NCI-H2107 (cell line): ENCODE measurements at places on chromosomes 6 and 20.

- no peak for DNase-seq
Observed at GRCh38 chr6:136011475-136011874, 160.0 kb downstream of the PDE7B start.

DNA sequence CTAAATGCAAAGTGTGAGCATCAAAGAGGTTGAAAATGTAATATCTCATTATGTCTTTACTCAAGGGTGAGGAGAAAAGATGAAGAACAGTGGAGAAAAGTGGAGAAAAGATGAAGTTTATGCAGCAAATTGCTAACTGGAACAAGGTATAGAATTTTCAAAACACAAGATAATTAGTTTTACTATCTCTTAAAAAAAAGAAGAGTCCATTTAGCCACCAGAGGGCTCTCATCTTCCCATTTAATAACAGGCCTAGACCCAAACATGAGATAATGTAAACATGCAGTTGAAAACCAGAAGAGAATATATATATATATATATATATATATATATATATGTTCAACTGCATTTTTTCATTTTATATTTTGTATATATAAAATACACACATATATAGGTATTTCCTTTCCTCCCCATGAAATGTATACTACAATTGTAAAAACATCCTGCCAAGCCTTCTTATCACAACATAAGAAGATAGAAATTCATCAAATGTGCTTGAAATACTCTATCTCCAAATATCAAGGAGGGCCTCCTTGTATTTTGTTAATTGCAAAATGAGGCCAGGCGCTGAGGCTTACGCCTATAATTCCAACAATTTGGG, 78.4 kb downstream of the ADTRP start:
- DNase-seq = no peak

DNA sequence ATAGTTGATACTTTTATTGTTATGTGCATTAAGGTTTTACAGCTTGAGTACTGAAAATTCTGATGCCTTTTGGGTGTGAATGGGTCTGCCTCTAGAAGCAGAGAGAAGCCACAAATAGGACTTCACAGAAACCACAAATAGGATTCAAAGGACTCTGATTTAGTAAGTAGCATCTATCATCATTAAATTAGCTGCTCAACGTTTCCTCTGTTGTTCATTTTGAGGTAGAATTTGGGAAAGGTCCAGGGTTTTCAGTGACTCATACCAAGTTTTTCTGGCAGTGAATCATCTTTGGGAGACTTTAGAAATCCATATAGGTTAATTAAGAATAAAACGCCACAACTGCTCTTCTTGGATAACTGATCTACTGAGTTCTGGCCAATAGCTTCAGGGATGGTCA, 105.1 kb downstream of the PHF3 start:
- DNase-seq = no peak

DNA sequence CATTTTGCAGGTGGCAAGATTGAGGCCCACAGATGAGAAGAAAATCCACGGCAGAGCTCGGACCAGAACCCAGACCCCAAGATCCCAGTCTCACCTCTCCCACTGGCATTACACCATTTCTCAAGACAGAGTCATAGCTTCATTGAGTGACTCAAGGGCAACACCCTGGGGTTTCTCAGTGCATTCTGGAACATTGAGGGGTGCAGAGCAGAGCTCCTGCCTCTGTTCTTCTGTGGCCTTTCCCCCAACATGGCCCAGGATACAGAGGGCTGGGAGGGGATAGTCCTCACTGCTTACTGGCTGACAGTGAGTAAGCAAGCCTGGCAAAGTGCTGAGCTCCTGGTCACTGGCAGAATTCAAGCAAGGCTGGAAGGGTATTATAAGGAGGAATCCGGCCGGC, 74.0 kb downstream of the MDGA1 start:
- DNase-seq = no peak

DNA sequence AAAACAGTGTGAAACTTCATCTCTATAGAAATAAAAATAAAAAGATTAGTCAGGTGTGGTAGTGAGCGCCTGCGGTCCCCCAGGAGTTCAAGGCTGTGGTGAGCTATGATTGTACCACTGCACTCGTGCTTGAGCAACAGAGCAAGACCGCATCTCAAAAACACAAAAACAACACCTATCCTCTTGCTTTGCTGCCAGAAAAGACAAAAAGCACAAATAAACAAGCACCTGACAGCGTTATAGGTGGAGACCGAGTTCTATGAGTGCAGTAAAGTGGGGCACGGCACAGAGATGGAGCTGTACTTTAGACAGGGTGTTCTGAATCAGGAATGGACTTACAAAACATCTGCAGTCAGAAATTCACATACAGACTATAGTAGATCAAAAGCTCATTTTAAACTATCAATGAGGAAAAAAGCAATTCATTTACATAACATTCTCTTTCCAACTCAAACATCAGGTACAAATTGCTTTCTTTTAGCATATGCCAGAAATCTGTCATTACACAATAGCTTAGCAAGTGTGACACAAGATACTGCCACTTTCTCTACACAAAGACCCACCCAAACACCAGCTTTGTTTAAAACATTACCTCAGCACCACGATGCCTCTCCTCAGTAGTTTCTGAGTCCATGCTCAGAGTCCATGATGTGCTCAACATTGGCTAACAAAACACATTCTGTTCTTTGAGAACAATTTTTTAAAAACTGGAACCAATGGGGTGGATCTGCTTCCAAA, 10.1 kb downstream of the EZR start:
- peak; percentile 65 for DNase-seq

GRCh38 chr6:108380876-108381275, 86.0 kb downstream of the AFG1L start:
- DNase-seq = no peak

GRCh38 chr6:108295676-108296075, 822 bp downstream of the AFG1L start:
- no peak for DNase-seq

- DNase-seq = no peak
Observed at GRCh38 chr6:163635731-163636364, 221.3 kb downstream of the QKI start.

GRCh38 chr20:41017448-41018042, 11.1 kb upstream of the TOP1 start:
- no peak for DNase-seq

GRCh38 chr6:9463311-9463710, 951.6 kb downstream of the TFAP2A start:
- DNase-seq = no peak

GRCh38 chr6:148466158-148466557, 123.5 kb downstream of the SASH1 start:
- DNase-seq = no peak

DNA sequence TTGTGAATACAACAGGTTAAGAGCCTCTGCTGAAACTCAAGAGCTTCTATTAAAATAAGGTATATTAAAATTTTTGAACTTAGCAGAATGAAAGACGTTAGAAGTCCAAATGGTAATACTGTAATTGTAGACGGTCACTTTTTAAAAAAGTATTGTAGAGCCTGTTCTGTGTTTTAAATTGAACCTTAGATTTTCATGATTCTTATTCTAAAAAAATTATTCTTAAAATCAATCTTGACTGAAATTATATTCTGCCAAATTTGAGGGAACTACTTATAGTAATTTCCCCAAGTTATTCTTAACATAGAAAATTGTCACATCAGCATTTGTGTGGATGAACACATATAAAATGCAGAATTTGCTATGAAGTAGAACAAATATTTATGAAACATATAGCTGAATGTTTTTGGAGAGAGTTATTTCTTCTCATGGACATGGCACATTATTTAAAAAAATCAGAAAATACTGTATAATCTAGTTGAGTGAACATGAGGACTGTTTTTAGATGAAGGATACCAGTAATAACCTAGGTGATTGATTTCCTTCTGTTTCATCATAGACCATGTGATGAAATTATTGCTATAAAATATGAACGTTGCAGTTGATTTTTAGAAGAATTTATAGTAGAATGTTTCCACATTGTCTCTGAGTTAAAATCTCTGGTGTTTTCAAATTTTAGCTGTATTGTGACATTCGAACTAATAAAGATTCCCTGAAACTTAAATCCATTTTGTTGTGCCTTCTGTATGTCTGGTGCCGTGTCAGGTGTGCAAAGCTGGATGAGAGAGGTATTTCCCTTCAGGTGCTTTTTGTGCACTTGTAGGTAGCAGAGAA, 2.8 kb downstream of the TBPL1 start:
- DNase-seq = no peak

GRCh38 chr20:43949741-43950618, 35.3 kb downstream of the TOX2 start:
- DNase-seq = no peak

DNA sequence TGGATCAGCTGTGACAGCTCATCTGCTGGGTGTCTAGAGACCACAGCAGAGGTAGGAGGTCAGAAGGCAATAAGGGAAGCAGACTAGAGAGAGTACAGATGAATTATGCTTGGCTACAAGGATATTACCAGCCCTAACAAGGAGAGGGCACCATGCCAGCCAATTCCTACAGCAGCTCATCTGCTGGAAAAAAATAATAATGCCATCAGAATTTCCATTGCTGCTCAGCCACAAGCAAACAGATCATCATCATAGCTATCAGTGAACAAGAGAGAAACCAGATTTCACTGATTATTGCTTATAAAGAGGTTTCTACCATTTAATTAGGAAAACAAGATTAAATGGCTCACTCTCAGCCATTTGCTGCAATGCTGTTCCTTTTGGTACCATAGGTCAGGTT, 66.5 kb downstream of the PSMG4 start:
- no peak for DNase-seq

DNA sequence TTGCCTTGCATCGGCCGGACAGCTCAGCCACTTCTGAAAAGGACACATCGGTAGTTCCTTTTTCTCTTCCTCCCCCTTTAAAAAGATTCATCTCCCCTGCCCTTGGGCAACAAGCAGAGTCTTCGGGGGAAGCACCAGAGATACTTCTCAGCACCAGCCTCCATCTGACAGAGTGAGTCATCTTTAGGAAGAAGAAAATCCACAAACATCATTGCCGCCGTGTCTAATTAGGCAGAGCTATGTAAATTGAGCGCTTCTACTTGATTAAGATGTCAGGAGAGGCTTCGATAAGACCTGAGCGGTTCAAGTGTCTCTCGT, 186.4 kb downstream of the TAF4 start:
- DNase-seq = no peak

DNA sequence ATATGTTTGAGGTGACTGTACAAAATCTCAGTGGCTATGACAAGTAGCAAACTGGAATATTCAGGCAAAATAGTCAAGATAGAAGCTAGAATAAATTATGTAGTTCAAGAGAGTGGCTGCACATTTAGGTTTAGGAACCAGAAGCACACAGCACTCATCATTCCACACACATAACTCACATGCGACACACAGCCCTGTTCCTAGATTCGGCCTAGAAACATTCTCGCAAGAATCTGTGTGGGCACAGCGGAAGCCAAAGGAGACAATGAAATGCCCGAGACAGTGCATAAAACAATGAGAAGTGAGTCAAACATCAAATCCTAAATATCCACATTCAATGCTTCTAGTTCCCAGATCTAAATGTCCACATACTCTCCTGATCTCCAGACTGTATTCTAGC, 9.5 kb upstream of the SUPT3H start:
- DNase-seq = no peak

GRCh38 chr6:70474751-70475150, 61.4 kb downstream of the FAM135A start:
- DNase-seq = no peak

DNA sequence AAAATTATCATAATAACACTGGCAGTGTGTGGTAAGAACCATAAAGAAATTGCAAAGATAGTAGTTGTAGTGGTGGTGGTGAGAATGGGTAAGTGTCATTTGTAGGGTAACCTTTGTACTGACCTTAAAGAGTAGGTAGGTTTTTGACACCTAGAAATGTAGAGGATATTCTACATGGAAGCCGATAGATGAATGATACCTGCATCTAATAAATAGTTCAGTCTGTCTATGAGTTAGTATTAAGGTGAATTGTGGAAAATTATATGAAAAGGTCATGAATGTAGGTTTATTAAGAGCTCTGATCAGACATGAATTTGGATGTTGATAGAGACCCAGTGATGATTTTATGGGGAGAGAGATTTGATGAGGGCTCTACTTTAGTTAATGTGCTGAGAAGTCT, 78.1 kb downstream of the MYO6 start:
- no peak for DNase-seq

- no peak for DNase-seq
Observed at GRCh38 chr6:42407379-42407778, 44.3 kb downstream of the TRERF1 start.

DNA sequence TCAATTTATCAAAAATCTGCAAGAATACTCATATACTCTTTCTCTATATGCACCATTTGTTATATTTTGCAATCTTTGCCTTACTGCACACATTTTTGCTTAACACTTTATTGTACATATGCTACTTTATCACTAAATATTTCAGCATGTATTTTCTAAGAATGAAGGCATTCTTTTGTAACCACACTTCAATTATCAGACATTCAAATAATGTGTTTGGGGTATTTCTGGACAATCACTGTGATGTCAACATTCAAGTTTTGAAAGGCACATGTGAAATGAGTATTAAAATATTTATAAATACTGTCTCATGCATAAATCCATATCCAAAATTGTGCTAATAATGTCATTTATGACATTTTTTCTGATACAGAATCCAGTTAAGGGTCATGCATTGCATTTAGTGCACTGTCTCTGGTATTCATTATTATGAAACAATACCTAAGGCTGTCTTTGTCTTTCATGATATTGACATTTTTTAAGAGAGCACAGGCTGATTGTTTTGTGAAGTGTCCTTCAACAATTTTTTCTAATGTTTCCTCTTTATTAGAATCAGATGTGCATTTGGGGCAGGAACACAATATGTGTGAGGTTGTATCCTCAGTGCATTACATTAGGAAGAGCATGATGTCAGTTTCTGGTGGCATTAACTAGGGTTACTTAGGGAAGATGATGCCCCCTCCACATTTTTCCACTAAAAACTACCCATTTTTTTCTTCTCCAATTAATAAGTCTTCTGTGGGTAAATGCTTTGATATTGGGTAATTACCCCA, 105.7 kb downstream of the MTFR2 start:
- no peak for DNase-seq

- DNase-seq = no peak
Observed at GRCh38 chr6:143271024-143271423, 179.5 kb downstream of the ADAT2 start.

DNA sequence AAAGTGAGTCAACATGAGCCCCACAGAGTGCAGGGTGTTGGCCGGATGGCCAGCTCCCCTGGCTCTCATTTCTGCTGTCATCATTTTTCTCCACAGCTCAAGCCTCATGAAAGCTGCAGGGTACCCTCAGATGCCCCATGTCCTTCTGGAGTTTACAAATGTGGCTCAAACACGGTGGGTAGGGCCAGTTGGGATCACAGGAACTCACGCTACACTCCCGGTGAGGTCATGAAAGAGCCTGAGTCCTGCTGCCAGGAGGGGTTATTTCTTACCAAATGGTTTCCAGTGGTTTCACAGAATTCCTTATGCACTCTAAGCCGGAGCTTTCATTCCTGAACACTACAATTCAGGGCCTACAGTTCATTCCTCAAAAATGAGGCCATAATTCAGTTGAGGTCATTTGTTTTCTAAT, 78.7 kb downstream of the TMEM170B start:
- DNase-seq = no peak
